ENCODE measurements at places on chromosomes 2 and 18. TPM values are rescaled to one million over a fixed set of nuclear protein-coding genes. Genes with fewer than 3 reads are reported as not detected.

The RUFY4 gene
- not detected for total RNA-seq

The ASPRV1 gene
- 3.5 TPM for total RNA-seq

The SCN9A gene
- 24.3 TPM for total RNA-seq

The NLRC4 gene
- 1.3 TPM for total RNA-seq

The ZC3H8 gene
- 10.5 TPM for total RNA-seq

DNA sequence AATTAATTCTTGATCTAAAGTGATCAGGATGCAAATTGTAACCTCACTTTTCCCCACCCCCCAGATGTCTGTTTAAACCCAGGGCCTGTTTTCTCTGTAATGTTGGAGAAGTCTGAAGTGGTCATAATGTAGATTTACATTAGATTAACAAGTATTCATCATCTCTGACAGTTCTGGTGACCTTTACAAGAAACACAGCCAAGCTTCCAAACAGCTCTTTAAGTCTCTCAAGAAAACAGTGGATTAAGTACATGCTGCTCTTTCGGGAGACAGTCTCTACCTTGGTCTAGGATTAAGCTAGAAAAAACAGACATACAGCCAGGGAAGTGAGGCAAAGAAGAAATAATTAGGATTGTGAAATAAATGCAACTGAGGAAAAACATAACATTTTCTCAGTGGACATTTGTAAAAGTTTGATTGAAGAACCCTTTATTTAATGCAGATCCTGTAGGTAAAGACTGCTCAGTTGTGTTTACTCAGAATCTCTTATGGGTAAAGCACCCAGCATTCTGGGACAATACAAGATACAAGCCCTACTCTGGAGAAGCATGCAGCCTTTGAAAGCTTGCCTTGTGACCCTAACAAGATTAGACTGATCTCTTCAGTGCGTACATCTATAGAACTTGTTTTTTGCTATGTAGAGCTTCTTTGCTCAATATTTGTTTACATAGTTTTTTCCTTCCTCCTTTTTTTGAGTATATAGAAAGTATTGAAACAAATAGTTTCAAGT is 203.9 kb downstream of the PHLPP1 start:
- no peaks in the 10 kb centered on the region for H3K36me3 ChIP-seq
- H3K27me3 ChIP-seq = no peaks in the 10 kb centered on the region
- no peak overlapping the region for H3K27ac ChIP-seq
- H3K4me1 ChIP-seq = no peaks in the 10 kb centered on the region

- H3K27me3 ChIP-seq = no peaks in the 10 kb centered on the region
- peaks cover 26% of the 10 kb centered on the region for H3K4me1 ChIP-seq
- H3K36me3 ChIP-seq = peaks cover 10% of the 10 kb centered on the region
- no peak overlapping the region for H3K4me3 ChIP-seq
Measured at GRCh38 chr2:69801745-69802290, 27.6 kb upstream of the GMCL1 start.

DNA sequence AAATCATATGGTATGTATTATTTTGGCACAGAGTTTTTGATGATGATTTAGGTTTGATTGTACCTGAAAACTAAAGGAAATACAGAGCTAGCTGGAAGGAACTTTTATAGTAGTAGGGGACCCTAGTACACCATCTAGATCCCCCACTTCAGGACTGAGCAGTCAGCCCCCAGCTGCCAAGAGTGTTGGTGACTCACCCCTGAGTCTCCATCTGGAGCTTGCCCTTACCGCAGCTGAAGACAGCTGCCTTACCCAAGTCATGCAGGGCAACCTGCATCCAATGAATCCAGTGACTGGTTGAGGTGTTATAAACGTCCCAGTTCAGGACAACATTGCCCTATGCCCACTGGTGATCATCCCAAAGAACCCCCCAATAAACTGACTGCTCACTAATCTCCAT is 15.3 kb downstream of the PMS1 start:
- DNase-seq = no peak
- no peaks in the 10 kb centered on the region for H3K27me3 ChIP-seq
- no peak overlapping the region for H3K4me3 ChIP-seq
- H3K27ac ChIP-seq = no peak overlapping the region
- no peaks in the 10 kb centered on the region for H3K36me3 ChIP-seq

DNA sequence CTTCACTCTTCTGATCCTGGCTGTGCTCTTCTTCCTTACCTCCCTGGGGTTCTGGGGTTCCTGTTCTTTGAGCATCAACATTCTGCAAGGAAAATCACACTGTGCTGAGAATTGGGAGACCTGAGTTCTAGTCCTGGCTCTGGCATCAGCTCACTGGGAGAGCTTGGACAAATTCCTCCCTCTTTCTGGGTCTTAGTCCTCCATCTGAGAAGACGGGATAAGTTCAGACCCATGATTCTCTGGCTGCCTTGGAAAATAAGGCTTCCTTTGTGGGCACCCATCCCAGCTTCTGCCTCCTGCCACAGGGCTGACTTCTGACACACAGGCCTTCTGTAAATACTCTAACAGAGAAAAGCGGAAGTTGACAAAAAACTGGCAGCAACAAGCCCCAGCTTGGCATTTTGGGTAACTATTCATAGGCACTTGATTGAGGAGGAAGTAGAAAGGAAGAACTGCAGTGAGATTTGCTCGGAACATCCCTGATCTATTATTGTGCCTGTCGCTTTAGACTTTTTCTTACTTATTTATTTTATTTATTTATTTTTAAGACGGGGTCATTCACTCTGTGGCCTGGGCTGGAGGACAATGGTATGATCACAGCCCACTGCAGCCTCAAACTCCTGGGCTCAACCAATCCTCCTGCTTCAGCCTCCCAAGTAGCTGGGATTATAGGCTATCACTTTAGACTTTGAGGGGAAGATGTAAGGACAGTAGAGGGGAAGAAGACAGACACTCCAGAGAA is 7.9 kb downstream of the PCBP1 start:
- peaks cover 41% of the 10 kb centered on the region for H3K4me1 ChIP-seq
- no peaks in the 10 kb centered on the region for H3K36me3 ChIP-seq
- H3K27me3 ChIP-seq = no peaks in the 10 kb centered on the region
- DNase-seq = peak; percentile 81
- H3K4me3 ChIP-seq = no peak overlapping the region

DNA sequence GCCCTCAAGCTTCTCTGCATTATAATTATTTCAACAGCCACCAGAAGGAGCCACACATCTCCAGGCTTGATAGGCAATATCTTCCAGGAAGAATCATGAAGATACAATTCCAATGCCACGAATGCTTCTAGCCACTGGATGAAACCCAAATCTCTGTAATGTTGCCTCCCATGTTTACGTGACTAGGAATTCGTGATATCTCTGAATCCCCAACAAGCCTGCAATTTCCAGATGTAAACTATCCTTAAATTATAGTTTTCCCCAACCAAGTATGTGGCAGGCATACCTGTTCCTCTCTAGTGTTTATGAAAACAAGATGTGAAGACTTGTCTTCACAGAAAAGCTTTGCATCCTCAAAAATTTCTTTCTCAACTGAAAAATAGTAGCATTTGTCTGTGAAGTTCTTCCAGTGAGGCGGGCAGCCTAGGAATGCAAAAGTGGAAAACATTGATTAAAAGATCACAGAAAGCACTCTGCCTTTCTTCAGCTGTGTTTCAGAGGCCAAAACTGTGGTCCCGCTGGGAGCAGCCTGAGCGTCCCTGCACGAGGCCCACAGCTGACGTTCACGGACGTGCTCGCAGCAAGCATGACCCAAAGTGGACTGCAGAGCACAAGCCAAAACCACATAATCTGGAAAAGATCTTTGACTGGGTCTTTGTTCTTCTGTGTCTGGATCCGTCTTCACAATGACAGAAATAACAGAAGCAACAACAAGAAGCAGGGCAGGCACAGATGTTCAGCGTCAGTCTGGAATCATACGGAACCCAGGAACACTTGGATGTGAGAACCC is 65.1 kb upstream of the THOC1 start:
- H3K36me3 ChIP-seq = no peaks in the 10 kb centered on the region
- H3K27me3 ChIP-seq = no peaks in the 10 kb centered on the region

GRCh38 chr2:233471291-233472035 is 95.1 kb downstream of the USP40 start:
- no peaks in the 10 kb centered on the region for H3K27me3 ChIP-seq
- H3K4me3 ChIP-seq = no peak overlapping the region
- no peak overlapping the region for H3K27ac ChIP-seq
- DNase-seq = no peak

- no peak overlapping the region for H3K27ac ChIP-seq
- no peaks in the 10 kb centered on the region for H3K27me3 ChIP-seq
- H3K4me1 ChIP-seq = no peaks in the 10 kb centered on the region
- H3K4me3 ChIP-seq = no peak overlapping the region
- no peak for DNase-seq
Measured at GRCh38 chr2:105682401-105682800, 62.3 kb upstream of the NCK2 start.

GRCh38 chr2:46075848-46076247 is 221.4 kb upstream of the EPAS1 start:
- no peak for DNase-seq
- no peak overlapping the region for H3K27ac ChIP-seq
- H3K36me3 ChIP-seq = no peaks in the 10 kb centered on the region
- H3K4me1 ChIP-seq = peaks cover 24% of the 10 kb centered on the region

DNA sequence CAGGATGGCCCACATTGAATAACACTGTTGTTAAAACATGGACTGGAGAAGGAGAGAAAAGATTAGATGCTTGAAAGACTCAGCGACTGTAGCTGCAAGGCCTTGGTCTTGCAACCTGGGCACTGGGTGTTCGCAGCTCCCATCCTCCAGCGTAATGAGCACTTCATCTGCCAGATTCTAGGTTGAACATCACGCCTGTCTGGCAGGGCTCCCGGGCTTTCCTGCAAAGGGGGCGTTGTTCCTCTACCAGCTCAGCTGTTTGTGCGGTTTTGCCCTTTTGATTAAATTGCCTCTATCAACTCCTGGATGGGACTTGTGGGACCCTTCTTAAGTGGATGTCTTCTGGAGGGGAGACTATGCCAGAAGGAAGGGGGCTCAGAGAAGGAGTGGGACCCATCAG is 215.4 kb downstream of the KLHL29 start:
- peaks cover 12% of the 10 kb centered on the region for H3K4me1 ChIP-seq
- no peak overlapping the region for H3K27ac ChIP-seq
- no peak for DNase-seq
- H3K36me3 ChIP-seq = no peaks in the 10 kb centered on the region

DNA sequence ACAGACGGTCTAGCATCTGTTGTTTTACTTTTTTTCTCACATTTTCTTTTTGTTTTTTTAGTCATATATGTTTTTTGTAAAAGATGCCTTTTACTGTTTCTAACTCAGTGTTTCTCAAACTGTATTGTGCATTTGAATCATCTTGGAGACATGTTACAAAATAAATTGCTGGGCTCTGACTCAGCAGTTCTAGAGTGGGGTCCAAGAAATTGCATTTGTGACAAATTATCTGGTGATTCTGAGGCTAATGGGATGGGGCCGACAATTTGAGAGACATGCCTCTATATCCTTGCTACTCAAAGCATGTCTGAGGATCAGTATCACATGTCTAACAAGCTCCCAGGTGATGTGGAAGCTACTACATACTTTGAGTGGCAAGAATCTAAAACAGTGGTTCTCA is 478.8 kb downstream of the PLCL1 start:
- H3K27ac ChIP-seq = no peak overlapping the region
- H3K36me3 ChIP-seq = no peaks in the 10 kb centered on the region
- no peaks in the 10 kb centered on the region for H3K27me3 ChIP-seq
- DNase-seq = no peak
- H3K4me1 ChIP-seq = no peaks in the 10 kb centered on the region

- no peaks in the 10 kb centered on the region for H3K27me3 ChIP-seq
- no peak overlapping the region for H3K27ac ChIP-seq
- H3K4me3 ChIP-seq = no peak overlapping the region
- H3K36me3 ChIP-seq = no peaks in the 10 kb centered on the region
Measured at GRCh38 chr2:45494275-45494977, 116.6 kb downstream of the SRBD1 start.

DNA sequence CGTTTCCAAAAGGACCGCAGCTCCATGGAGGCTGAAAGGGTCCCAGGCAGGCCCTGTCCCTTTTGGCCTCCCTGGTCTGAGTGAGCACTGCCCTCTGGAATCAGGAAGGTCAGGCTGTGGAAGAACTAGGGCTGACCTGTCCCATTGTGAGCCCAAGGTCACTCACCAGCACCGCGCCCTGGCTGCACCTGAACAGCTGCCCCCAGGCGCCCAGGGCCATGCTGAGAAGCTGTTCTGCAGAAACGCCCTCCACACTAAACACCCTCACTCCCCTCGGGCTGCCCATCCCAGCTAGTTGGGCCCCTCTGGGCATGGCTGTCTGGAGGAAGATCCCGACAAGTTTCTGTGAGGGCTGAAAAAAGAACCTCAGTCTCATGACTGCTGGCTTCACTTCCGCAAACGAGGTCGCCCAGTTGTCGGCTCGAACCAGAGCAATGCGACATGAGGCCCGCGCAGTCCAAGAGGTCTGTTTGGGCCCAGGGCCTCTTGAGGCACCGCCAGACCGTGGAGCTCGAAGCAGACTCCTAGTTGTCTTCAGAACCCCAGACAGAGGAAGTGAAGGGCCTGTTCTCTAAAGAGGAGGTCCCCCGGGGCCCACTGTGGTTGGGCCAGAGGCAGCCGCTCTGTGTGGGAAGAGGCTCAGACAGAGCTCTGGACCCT is 64.4 kb downstream of the INPP5D start:
- H3K27me3 ChIP-seq = no peaks in the 10 kb centered on the region
- H3K4me3 ChIP-seq = no peak overlapping the region
- peaks cover 33% of the 10 kb centered on the region for H3K36me3 ChIP-seq
- DNase-seq = peak; percentile 33
- no peak overlapping the region for H3K27ac ChIP-seq
- H3K4me1 ChIP-seq = no peaks in the 10 kb centered on the region

DNA sequence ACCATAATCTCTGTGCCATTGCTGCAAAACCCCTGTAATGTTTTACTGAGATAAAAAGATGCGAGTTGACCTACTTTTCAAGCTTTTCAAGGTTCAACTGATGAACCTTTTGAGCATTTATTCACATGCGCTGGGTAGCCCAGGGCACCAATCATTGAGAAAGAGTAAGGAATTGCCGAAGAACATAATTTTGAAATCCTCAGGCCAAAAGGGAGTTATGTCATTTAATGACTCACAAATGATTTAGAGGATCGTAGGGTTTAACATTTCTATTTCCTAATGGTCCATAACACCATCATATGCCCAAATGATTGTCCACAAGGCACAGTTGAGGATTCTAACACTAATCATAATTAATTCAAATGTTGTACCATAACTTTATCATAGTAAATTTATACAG is 20.2 kb upstream of the DLX1 start:
- no peak for DNase-seq
- no peaks in the 10 kb centered on the region for H3K27me3 ChIP-seq
- peaks cover 4% of the 10 kb centered on the region for H3K36me3 ChIP-seq
- H3K4me3 ChIP-seq = no peak overlapping the region

DNA sequence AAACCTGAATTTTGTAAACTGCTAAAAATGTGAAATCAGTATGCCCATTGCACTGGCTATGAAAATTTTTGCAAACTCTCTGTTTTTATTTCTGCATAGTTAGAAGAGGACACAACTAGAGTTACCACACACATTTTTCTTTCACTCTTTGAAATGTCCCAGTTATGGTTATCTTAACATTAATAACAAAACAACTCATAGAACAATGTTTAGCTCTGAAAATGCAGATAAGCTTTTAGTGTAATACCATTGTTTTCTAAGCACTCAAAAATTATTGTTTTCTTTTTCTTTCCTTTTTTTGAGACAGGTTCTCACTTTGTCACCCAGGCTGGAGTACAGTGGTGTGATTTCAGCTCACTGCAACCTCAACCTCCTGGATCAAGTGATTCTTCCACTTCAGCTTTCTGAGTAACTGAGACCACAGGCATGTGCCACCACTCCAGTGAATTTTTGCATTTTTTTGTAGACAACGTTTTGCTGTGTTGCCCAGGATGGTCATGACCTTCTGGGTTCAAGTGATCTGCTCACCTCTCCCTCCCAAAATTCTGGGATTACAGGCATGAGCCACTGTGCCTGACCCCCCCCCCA is 1204.5 kb upstream of the ZEB2 start:
- H3K36me3 ChIP-seq = no peaks in the 10 kb centered on the region
- DNase-seq = no peak
- H3K27ac ChIP-seq = no peak overlapping the region

All from stomach (tissue), 19 donors.